ENCODE measurements at places on chromosomes 11 and 22. TPM values are rescaled to one million over a fixed set of nuclear protein-coding genes. Genes with fewer than 3 reads are reported as not detected.

OR8D1 gene
- total RNA-seq, result not detected

PNPLA3 gene
- total RNA-seq, result 0.80 TPM

FJX1 gene
- total RNA-seq, result 39.0 TPM

TRIM51 gene
- total RNA-seq, result not detected

LRP4 gene
- 8.8 TPM for total RNA-seq

PHLDA2 gene
- 135 TPM for total RNA-seq

TSSK2 gene
- total RNA-seq, result not detected

ASCC2 gene
- total RNA-seq, result 32.8 TPM

ALDH3B1 gene
- total RNA-seq, result 120 TPM

YPEL4 gene
- total RNA-seq, result 0.51 TPM

SWAP70 gene
- total RNA-seq, result 28.5 TPM

OR10A4 gene
- not detected for total RNA-seq

TSKU gene
- total RNA-seq, result 215 TPM

SLC29A2 gene
- total RNA-seq, result 4.7 TPM

GLYAT gene
- total RNA-seq, result not detected
